T-helper 17 cell (primary cell): ENCODE measurements at places on chromosomes 12 and 14. TPM values are rescaled to one million over a fixed set of nuclear protein-coding genes. Genes with fewer than 3 reads are reported as not detected.

The PLEKHH1 gene
- total RNA-seq = not detected

The LHX5 gene
- not detected for total RNA-seq

The CMA1 gene
- not detected for total RNA-seq

The ADCY6 gene
- 0.42 TPM for total RNA-seq

The SYNDIG1L gene
- total RNA-seq = not detected

The STON2 gene
- total RNA-seq = 2.3 TPM

The DDHD1 gene
- 80.4 TPM for total RNA-seq
